Ascending aorta (tissue), 2 donors: ENCODE measurements at places on chromosomes 2 and 18. TPM values are rescaled to one million over a fixed set of nuclear protein-coding genes. Genes with fewer than 3 reads are reported as not detected.

ELOA2 gene
- total RNA-seq: not detected

GRCh38 chr2:7815726-7816125 lies 866.1 kb upstream of the ID2 start:
- no peak for DNase-seq
- no peaks in the 10 kb centered on the region for H3K4me1 ChIP-seq
- H3K4me3 ChIP-seq: no peak overlapping the region
- H3K36me3 ChIP-seq: no peaks in the 10 kb centered on the region
- no peak overlapping the region for H3K27ac ChIP-seq

GRCh38 chr2:160315337-160315736 lies 115.3 kb upstream of the ITGB6 start:
- H3K4me1 ChIP-seq: peaks cover 29% of the 10 kb centered on the region
- no peaks in the 10 kb centered on the region for H3K27me3 ChIP-seq
- H3K27ac ChIP-seq: no peak overlapping the region
- no peak for DNase-seq
- peaks cover 17% of the 10 kb centered on the region for H3K36me3 ChIP-seq

DNA sequence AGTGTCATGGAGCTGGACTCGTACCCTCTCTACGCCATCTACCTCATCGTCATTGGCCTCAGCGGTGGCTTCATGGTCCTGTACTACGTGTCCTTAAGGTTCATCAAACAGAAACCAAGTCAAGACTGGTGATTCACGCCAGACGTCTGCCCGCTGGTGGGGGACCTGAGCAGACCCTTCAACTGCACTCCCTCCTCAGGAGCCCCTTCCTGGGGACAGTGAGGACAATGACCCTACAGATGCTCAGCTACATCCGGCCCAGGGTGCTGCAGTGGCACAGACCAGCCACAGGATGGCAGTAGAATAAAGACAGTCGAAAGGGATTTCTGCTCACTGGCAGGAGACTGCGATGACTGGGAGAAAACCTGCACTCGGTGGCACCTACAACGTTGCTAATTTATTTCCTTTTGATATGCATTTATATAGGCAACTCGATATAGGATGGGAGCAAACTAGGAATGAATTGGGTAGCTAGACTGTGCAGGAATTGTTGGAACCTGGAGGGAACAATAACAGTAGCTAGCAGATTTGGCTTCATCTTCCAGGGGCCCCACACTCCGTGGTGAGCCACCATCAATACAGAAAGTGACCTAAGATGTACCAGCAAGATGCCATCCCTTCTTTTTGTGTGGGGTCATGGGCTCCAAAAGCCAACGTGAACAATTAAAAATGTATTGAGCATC lies 39.2 kb downstream of the ABCG8 start:
- H3K4me3 ChIP-seq: no peak overlapping the region
- no peak for DNase-seq
- H3K27me3 ChIP-seq: no peaks in the 10 kb centered on the region
- no peak overlapping the region for H3K27ac ChIP-seq
- no peaks in the 10 kb centered on the region for H3K4me1 ChIP-seq

IL1RL2 gene
- total RNA-seq: not detected

DNA sequence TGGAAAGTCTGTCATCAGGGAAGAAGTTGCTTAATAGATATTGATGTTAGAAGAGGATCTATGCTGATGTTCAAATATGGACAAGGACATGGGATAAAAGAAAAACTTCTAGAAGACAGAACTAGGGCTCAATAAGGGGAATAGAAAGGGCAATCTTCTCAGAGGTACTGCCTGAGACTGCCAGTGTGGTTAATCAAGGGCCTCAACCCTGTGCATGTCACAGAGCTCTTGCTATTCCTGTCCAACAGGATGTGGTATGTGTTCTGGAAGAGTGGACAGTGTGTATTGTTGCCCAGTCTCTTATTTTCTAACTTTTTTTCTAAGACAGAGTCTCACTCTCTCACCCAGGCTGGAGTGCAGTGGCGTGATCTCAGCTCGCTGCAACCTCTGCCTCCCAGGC lies 27.8 kb upstream of the RNF125 start:
- no peak for DNase-seq
- H3K36me3 ChIP-seq: no peaks in the 10 kb centered on the region
- H3K4me3 ChIP-seq: no peak overlapping the region
- no peaks in the 10 kb centered on the region for H3K4me1 ChIP-seq

GRCh38 chr2:79789811-79790210 lies 277.0 kb downstream of the CTNNA2 start:
- H3K4me1 ChIP-seq: no peaks in the 10 kb centered on the region
- H3K27ac ChIP-seq: no peak overlapping the region
- H3K4me3 ChIP-seq: no peak overlapping the region
- H3K36me3 ChIP-seq: no peaks in the 10 kb centered on the region
- DNase-seq: no peak

FHOD3 gene
- total RNA-seq: 12.7 TPM

DNA sequence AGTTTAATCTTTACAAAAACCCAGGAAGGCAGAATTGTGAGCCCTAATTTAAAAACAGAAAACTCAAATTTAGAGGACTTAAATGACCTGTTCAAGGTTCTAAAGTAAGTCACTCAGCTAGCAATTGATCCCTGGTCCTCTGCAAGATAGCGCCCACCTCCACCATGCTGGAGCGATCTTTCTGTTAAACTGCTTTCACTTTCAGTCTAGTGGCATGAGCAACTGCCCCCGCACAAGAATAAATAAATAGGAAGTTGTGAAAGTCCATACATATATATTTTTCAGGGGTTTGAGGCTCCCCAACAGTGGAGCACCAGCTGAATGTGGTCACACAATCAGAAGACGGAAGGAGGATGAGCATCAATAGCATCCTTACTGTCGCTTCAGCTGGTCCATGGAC lies 217.9 kb downstream of the NAPG start:
- DNase-seq: no peak
- H3K4me3 ChIP-seq: no peak overlapping the region
- H3K4me1 ChIP-seq: no peaks in the 10 kb centered on the region
- H3K36me3 ChIP-seq: no peaks in the 10 kb centered on the region
- H3K27me3 ChIP-seq: no peaks in the 10 kb centered on the region

DPP4 gene
- total RNA-seq: 1.7 TPM

DNA sequence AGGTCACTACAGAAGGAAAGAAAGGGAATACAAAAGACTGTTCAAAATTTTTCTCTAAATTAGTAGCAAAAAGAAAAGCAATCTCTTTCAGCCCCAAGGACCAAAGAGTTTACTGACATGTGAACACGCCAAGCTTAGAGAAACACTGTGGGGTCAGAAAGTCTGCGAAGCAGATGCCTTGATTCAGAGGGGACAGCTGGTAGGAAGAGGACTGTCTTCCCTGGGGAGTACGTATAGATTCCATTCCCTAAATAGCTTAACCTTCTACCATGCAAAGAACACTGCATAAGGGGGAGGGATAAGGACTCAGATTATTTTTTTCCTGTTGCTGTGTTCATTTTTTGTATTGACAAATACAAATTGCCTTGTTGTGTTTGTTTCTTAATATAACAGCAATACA lies 96.1 kb downstream of the IRS1 start:
- H3K36me3 ChIP-seq: no peaks in the 10 kb centered on the region
- H3K4me1 ChIP-seq: no peaks in the 10 kb centered on the region
- H3K27me3 ChIP-seq: no peaks in the 10 kb centered on the region
- DNase-seq: no peak

- peak overlapping the region; percentile 55 for H3K27ac ChIP-seq
- no peaks in the 10 kb centered on the region for H3K27me3 ChIP-seq
- no peak overlapping the region for H3K4me3 ChIP-seq
Observed at GRCh38 chr18:2853926-2854664, 7.3 kb downstream of the EMILIN2 start.

RAMP1 gene
- 191 TPM for total RNA-seq

GRCh38 chr18:39772155-39772919 lies 2182.7 kb upstream of the PIK3C3 start:
- no peaks in the 10 kb centered on the region for H3K27me3 ChIP-seq
- H3K27ac ChIP-seq: no peak overlapping the region
- no peaks in the 10 kb centered on the region for H3K4me1 ChIP-seq
- no peaks in the 10 kb centered on the region for H3K36me3 ChIP-seq

C2orf15 gene
- total RNA-seq: 0.32 TPM

- H3K27ac ChIP-seq: no peak overlapping the region
- no peak for DNase-seq
- no peak overlapping the region for H3K4me3 ChIP-seq
- H3K4me1 ChIP-seq: no peaks in the 10 kb centered on the region
- no peaks in the 10 kb centered on the region for H3K27me3 ChIP-seq
Observed at GRCh38 chr18:38909972-38910371, 1344.4 kb upstream of the CELF4 start.

GNLY gene
- total RNA-seq: not detected

DNA sequence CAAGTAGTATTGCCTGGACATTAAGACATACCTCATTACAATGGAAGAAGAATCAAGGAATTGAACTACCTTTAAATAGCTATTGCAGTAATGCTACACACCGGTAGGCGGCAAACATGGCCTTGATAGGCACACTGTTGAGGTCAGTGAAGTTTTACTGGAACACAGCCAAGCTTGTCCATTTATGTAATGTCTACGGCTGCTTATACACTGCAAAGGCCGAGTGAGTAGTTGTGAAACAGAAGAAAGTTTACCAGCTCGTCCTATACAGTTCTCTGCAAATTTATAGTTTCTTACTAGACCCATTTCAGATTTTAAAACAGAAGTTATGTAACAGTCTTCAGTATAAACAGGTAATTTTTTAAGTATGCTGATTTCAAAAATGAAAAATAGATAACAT lies 38.8 kb downstream of the PPP4R1 start:
- H3K36me3 ChIP-seq: peaks cover 42% of the 10 kb centered on the region
- peak overlapping the region; percentile 6 for H3K27ac ChIP-seq
- no peak overlapping the region for H3K4me3 ChIP-seq
- no peak for DNase-seq

GRCh38 chr2:2788076-2788475 lies 457.0 kb upstream of the MYT1L start:
- H3K36me3 ChIP-seq: no peaks in the 10 kb centered on the region
- no peaks in the 10 kb centered on the region for H3K4me1 ChIP-seq
- H3K27ac ChIP-seq: no peak overlapping the region
- no peak overlapping the region for H3K4me3 ChIP-seq
- no peak for DNase-seq

DNA sequence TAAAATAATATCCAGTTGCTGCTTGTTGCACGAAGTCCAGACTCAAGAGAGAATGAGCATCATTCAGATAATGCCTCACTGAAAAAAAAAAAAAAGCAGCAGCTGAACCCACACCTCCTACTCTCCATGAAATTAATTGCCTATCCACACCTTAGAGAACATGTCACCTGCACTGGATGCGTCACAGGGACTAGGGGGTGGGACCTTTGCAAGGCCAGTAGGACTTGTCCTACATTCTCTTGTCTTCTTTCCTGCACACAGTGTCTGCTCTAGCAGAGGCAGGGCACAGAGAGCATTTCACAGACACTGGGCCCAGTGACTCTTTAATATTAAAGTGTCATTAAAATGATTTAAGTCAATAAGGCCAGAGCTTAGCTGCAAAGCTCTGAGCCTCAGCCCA lies at the start of gene ABCA12:
ABCA12 (minus strand) TSS at position 148 of the 400 bp plus-strand sequence. CDS start 418 bp downstream, outside the sequence.
- H3K4me1 ChIP-seq: no peaks in the 10 kb centered on the region
- H3K27ac ChIP-seq: no peak within 1 kb of the TSS
- no peaks in the 10 kb centered on the region for H3K36me3 ChIP-seq
- DNase-seq: no peak
- H3K27me3 ChIP-seq: no peaks in the 10 kb centered on the region

GRCh38 chr2:100178085-100178788 lies 35.8 kb upstream of the AFF3 start:
- H3K4me1 ChIP-seq: no peaks in the 10 kb centered on the region
- H3K36me3 ChIP-seq: no peaks in the 10 kb centered on the region
- H3K27me3 ChIP-seq: no peaks in the 10 kb centered on the region
- no peak overlapping the region for H3K4me3 ChIP-seq
- DNase-seq: no peak

- H3K27ac ChIP-seq: no peak overlapping the region
- no peak overlapping the region for H3K4me3 ChIP-seq
- DNase-seq: no peak
- H3K4me1 ChIP-seq: no peaks in the 10 kb centered on the region
Observed at GRCh38 chr2:112493048-112493447, 11.1 kb downstream of the TTL start.

GRCh38 chr18:50579061-50579774 lies 19.3 kb downstream of the MAPK4 start:
- no peak for DNase-seq
- H3K27me3 ChIP-seq: no peaks in the 10 kb centered on the region
- no peaks in the 10 kb centered on the region for H3K4me1 ChIP-seq

DNA sequence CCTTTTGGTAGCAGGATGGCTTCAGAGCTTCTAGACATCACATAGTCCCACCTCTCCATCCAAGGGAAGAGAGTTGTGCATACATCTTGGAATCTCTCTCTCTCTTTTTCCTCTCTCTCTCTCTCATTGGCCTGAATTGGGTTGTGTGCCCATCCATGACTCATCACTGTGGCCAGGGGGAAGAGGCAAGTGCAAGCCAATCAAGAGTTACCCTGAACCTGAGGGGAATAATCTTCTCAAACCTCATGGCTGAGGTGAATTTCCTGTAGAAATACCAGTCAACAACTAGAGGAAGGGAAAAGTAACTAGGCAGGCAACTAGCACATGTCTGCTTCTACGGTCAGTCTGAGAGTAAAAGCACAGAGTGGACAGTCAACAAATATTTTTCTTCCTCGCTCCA lies 7.3 kb upstream of the CHN1 start:
- H3K27me3 ChIP-seq: no peaks in the 10 kb centered on the region
- H3K36me3 ChIP-seq: no peaks in the 10 kb centered on the region
- H3K27ac ChIP-seq: no peak overlapping the region
- no peak for DNase-seq
- H3K4me1 ChIP-seq: no peaks in the 10 kb centered on the region
- H3K4me3 ChIP-seq: no peak overlapping the region

DNA sequence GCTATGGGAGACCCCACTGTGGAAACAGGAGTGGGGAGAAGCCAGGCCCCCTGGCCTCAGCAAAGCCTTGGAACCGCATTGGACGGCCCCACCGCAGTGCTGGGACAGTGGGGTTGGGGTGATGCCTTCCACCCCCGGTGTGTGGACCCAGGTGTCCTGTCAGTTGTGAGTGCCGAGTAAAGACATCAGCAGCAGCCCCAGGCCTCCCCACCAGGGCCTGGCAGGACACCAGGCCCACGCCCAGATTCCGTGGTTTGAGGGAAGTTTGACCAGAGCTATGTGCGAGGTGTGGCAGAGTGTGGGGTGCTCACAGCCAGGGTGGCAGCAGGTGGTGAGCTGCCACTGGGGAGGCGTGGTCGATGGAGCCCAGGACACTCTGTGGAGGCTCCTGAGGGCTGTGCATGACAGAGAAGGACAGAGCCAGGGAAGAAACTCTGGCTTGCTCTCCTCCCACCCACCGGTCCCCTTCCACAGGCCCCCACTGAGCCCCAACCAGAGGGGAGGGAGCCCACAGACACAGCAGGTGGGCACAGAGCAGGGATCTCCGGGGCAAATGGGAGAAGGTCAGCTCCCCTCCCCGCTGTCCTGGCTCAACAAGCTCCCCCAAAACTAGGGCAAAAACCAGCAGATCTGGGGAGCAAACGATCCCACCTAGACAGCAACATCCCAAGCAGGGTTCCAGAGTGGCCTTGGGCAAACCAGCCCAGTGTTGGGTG lies 69.1 kb downstream of the TWIST2 start:
- H3K27ac ChIP-seq: no peak overlapping the region
- no peaks in the 10 kb centered on the region for H3K36me3 ChIP-seq
- H3K27me3 ChIP-seq: no peaks in the 10 kb centered on the region
- H3K4me3 ChIP-seq: no peak overlapping the region
- no peaks in the 10 kb centered on the region for H3K4me1 ChIP-seq
